Pancreas (tissue), 10 donors: ENCODE measurements at places on chromosomes 13 and 19.

DNA sequence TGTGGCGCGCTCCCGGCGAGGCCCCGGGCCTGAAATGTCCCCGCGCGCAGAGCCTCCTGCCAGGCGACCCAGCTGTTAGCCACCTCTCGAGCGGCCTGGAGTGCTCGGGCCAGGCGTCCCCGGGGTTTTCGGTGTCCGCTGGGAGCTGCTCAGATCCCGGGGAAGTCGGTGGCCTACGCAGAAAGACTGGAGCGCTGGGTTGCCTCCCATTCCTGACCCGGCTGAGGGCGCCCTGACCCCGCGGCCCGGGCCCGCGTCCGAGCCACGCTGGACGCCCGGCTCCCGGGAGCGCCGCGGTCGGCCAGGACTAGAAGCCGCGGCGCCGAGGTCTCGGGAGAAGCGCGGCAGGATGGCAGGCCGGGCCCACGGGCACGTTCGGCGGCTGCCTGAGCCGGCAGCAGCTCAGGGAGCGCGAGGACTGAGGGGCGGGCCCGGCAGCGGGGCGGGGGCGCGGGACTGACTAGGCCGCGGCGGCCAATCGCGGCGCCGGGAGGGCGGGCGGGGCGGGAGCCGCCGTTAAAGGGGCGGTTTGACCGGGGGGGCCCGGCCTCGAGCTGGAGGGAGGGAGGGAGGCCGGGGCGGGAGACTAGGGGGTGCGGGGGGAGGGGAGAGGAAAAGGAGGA lies 1.3 kb upstream of the ZIC2 start:
- DNase-seq: peak; percentile 74

GRCh38 chr19:3274942-3275582 lies 50.6 kb downstream of the CELF5 start:
- no peak for DNase-seq

GRCh38 chr19:23771761-23772674 lies 13.3 kb upstream of the ZNF681 start:
- no peak for DNase-seq

GRCh38 chr13:21436582-21436981 lies 22.5 kb downstream of the ZDHHC20 start:
- no peak for DNase-seq

- DNase-seq: no peak
Observed at GRCh38 chr19:4972509-4973230, 3.8 kb downstream of the KDM4B start.

DNA sequence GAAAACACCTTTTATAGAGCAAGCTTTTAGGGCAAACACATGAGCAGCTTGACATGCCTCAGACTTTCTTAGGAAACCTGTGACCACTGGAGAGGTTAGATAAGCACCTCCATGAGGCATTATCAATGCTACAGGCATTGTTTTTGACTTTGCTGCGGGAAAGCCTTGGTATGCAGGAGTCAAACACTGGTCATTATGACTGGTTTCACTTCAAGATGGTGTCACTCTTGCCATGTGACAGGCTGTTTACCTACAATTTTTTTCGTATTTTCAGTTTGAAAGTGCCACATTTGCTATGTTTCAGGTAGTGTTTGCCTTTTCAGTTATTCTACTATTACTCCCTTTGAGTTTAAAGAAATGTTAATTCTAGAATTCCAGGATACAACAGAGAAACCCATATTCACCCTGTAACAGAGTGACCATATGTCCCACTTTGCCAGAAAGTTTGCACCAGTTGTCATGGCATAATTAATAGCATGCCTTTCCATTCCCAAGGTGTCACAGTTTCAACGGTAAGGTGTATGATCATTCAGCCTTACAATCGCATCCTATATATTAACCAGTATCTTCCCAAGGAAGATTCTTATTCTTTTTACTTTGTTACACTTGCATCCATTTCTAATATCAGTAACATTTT lies 33.0 kb downstream of the USP12 start:
- DNase-seq: no peak

GRCh38 chr19:41697198-41697855 lies 9.3 kb upstream of the CEACAM7 start:
- no peak for DNase-seq

GRCh38 chr19:10532457-10532856 lies 11.2 kb upstream of the ATG4D start:
- DNase-seq: no peak

DNA sequence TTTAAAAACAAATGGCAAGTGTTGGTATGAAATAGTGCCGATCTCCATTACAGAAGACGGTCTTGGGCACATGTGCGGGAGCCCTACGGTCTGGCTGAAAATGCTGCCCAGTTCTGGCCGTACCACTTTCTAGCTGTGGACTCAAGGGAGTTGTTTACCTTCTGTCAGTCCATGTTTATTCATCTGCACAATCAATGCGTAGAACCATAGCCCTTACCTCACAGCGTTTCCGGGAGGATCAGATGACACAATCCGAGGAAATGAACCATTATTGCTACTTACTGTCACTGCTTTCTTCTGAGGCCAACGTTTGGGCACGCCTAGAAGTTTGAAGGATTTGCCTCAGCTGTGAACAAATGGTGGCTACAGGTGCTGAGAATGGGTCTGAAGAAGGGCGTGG lies 31.2 kb downstream of the GADD45B start:
- peak; percentile 53 for DNase-seq

DNA sequence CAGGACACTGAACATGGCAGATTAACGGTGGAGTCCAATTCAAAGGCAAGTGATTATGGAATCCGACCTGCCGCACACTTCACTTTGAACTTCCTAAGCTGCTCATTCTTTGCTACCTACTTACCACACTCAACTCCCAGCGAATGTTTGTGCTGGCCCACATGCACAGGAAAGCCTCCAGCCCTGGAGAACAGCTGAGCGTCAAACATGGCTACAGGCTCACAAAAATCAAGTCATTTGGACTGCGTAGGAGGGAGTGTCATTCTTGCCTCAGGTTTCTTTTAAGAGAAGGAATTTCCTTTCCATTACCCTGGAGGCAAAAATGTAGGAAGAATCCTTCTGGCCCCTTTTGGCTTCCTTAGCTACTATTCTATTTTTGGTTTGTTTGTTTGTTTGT lies 41.3 kb upstream of the IPO5 start:
- DNase-seq: no peak

GRCh38 chr13:88622362-88622973 lies 951.3 kb downstream of the SLITRK5 start:
- DNase-seq: no peak

- DNase-seq: no peak
Observed at GRCh38 chr13:52394586-52394985, 11.4 kb downstream of the THSD1 start.

GRCh38 chr13:33175991-33176390 lies 109.6 kb downstream of the STARD13 start:
- no peak for DNase-seq

GRCh38 chr19:1953441-1954094 lies 12.6 kb downstream of the CSNK1G2 start:
- DNase-seq: no peak

DNA sequence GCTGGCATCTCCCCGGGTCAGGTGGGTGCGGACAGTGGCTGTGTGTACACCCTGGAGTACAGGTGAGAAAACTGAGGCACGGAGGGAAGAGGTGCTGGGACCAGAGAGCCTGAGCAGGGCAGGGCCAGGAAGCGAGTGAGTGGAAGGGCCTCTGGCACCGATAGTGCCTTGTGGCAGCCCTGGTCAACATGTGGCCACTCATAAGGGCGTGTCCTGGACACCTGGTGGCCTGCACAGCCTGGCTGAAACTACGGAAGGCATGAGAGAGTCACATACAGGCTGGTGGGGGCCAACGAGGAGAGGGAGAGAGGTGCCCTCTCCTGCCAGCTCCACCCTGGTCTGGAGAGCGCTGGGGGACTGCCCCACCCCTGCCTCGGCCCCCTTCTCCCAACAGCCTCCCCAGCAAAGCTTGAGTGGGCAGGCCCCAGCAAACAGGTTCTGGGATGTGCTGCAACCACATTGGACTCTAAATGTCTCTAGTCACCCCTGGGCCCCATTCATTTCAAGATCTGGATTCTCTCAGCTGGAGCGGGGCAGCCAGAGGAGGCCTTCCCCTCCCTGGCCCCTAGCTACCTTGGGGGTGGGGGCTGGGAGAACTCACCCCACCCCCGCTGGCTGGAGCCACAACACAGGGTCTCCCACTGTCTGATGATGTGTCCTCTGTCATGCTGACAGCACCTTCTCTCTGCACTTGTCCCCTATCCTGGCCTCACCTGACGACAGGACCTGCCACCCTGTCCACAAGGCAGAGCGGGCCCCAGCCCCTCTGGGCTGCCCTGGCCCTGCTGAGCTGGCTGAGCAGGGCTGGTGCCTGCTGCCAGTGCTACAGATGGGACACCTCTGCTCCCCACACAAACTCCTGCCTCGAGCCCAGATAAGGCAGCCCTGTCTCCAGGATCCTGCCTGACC lies 5.8 kb downstream of the CBARP start:
- no peak for DNase-seq

- DNase-seq: no peak
Observed at GRCh38 chr13:79349011-79349410, 57.0 kb downstream of the RBM26 start.

- DNase-seq: no peak
Observed at GRCh38 chr19:5138606-5139582, 170.0 kb downstream of the KDM4B start.

DNA sequence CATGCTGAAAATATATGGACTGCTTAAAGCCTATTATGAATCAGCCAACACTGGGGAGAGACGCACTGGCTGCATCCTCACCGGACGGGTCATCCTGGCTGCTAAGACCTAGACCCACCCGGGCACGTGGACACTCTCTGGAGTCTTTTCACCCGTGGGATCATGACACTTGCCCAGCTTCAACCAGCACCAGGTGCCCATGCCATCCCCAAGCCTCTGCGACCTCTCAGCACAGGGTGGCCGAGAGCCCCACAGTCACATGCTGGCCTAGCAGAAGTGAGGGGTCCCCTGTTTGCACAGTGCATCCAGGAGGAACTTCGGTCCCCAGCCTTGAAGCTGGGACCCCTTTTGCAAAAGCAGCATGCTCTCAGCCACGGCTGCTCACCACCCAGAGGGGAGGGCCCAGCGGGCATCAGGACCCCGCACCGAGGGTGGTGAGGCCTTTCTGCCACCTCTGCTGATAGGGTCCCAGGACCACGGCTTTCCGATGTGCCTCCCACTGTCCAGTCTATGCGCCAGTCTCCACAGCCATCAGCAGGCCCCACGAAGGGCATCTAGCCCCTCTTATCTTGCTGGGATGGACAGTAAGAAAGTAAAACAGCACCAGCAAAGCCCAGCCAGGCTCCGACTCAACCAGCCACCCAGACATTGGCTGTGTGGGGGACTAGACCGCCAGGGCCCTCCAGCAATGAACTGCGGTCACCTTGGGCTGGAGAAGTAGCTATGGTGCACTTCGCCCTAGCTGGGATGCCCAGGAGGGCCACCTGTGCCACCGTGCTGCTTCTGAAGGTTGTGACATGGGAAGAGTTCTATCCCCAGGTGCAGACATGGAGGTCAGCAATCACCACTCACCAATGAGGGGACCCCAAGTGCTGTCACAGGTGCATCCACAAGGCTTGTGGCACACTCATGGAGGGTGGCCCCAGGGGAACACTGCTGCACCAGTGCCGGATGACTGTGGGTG lies 73.1 kb downstream of the CEBPG start:
- no peak for DNase-seq

GRCh38 chr19:423691-424466 lies 14.9 kb upstream of the C2CD4C start:
- no peak for DNase-seq
